KG1 (cell line): ENCODE measurements at places on chromosomes 3 and 15.

DNA sequence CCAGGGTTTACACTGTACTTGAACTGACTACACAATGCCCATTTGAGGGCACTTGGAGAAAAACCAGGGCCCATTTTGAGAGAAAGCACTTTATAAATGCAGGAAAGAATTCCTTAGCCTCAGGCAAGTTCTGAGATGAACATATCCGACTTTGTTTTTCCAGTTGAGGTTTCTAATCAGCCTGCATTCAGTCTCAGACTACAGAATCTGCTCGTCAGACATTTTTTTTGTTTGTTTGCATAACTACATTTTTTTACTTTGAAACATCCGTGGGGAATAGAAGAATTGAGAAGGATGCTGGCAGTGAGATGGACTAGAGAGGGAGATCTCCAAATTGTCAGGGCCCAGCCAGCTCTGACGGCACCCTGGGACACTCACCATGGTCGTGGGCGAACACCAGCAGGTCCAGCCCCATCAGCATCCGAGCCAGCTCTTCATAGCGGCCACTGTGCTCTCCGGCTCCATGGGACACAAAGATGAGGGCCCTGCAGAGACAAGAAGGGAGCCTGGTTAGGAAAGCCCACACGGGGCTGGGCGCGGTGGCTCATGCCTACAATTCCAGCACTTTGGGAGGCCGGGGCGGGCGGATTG, 40.8 kb downstream of the MGLL start:
- DNase-seq = no peak

DNA sequence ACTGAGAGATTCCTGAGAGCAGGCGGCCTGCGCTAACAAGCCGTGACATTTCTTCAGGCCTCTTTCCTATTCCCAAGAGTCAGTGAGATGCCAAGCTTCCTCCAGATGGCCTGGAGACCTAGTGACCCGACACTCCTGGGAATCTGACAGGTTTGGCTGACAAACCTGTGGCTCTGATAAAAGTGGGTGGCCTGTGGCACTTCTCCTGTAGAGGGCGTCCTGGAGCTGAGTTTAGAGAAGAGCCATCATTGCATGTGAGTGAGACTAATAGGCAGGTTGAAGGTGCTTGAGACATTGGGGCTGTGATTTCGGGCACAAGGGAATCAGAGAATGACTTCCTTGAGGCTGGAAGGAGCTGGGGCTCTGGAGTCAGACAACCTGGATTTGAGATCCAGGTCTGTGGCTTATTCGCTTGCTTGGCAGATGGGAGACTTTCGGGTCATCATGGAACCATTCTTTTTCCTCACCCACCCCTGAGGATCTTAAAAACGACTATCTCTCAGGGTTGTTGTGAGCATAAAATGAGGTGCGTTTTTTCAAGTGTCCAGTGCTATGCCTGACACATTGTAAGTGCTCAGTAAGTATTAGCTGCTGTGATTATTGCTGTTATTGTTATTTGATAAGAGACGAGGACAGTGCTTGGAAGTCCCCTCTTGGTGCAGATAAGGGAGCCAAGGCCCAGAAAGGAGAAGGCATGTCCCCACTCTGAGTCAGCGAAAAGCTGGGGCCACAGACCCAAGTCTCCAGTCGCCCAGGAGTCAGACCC, 77.2 kb downstream of the SCN10A start:
- peak; percentile 23 for DNase-seq

DNA sequence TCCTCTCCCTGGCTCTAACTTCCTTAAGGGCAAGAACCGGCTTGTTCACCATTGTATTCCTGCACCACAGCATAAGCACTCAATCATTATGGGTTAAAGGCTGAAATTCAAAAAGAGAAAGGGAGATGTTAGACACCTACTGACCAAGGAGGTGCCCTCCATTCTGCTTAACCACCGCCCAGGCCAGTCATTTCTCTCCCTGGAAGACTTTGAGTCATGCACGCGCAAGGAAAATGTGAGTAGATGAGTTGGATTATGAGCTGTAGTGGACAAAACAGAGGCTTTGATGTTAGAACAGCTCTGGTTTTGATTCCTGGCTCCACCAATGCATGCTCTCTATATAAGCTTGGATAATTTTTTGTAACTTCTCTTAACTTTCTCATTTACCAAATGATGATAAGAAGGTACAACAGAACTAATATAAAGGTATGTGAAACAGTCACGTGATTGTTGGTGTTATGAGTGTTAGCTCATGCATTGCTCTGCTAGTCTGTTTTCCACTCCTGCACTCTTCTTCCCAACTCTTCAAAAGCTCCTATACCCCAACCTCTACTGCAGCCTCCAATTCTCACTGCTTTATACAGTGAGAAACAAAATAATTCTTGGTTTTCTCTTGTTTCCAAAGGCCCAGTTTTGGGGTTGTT, 148.4 kb upstream of the ATP11B start:
- DNase-seq = no peak

DNA sequence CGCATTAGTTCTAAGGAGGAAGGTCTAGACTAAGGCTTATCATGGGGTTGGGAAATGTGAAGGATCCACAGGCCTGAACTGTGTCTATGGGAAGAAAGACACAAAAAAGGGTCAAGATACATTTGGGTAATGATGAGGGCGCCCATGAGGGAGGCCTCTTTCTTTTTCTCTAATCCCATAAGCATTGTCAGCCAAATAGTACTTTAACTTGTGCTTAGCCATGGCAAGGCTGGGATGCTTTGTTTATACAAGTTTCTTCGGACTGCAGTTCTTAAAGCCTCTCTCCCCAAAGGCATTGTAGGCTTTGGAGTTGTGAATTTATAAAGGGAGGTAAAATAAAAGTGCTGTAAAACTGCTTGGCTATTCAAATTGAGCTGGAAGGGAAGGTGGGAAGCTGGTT, 23.4 kb downstream of the ARMC8 start:
- DNase-seq = no peak

GRCh38 chr3:61066800-61067199, 184.5 kb downstream of the FHIT start:
- no peak for DNase-seq

DNA sequence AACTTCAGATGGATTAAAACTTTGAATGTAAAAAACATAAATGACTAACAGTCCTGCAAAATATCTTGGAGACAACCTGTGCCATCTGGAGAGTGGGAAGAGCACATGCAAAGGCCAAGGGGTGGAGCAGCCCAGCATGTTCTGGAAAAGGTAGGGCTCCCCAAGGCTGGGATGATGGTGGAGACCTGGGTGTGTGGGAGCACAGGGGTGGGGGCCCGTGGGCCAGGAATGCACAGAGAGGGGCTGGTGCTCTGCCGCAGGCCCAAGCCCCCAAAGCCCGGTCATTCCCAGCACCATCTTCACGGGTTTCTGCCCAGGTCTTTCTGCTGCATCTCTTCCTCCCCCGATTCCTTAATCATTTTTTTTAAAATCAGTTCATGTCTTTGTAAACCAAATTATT, 9.7 kb upstream of the GATA2 start:
- no peak for DNase-seq
